ENCODE measurements at places on chromosomes 5 and 9.

- no peak for DNase-seq
Measured at GRCh38 chr9:6006749-6007057, 8.7 kb downstream of the RANBP6 start.

DNA sequence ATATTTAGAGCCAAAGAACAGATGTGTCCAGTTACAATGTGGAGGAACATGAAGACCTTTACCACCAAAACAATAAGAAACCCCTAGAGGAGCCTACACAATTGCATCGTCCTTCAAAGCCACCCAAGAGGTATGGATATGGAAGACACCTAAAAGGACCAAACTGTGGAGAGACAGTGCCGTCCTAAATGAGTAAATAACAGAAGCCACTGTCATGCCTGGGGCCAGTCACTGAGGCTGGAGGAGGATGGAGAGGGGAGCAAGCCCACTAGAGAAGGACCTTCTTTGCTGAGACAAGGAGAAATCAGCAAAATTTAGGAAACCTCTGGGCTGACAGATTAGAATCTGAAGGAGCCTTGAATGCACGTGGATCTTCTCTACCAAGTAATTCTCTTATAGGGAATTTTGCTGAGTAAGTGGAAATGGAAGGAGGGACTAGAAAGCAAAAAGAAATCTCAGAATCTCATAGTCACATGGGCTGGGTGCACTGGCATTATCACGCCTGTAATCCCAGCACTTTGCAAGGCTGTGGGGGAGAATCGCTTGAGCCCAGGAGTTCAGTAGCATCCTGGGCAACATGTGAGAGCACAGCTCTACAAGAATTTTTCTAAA is 27.6 kb downstream of the PLEKHG4B start:
- DNase-seq, result no peak

DNA sequence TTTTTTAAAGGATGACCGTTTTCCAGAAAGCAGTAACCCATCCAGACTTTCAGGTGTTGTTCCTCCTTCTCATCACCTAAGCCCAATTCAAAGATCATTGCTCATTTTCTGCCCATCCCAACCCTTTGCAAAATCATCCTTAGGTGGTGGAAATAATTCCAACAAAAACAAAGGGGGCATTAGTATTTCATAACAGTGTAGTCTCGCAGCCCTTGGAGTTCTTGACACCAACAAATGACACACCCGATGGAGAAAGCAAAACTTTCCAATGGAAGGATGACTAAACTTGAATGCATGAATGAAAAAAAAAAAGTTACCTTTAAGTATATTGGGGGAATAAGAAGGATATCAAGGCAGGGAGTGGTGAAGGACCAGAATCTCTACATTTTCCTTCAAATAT is 117.0 kb downstream of the PAPPA start:
- no peak for DNase-seq

DNA sequence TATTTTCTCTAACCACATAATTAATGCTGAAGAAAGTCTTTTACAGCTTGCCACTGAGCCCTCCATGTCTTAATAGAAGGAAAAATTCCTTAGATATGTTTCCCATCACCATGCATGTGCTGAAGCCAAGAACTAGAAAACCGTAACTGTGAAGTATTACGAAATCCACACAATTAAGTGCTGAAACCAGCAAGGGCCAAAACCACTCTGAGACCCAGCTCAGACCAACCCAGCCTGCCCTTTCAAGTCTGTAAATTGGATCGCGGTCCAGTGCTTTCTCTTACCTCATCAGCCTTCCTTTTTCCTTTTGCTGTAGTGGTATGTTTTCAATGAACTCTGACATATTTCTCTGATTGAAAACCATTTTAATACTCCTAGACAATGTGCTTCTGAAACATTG is 26.3 kb downstream of the SEMA5A start:
- no peak for DNase-seq

DNA sequence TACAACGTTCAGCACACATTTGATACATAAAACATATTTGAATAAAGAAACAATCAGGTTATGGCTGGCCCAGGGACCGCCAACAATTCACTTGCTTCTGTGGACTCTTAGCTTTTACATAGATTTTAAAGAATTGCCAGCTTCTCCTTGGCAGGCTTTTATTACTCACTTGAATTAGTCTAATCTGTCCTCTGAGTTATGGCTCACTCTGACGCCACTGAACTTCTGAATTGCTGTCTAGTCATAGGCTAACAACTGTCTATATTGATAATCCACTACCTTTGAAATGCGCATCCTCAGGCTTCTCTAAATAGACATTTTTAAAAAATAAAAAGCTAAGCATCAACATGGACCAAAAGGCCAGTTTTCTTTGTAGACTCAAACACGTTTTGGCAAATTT is 317.4 kb upstream of the SGCD start:
- no peak for DNase-seq

DNA sequence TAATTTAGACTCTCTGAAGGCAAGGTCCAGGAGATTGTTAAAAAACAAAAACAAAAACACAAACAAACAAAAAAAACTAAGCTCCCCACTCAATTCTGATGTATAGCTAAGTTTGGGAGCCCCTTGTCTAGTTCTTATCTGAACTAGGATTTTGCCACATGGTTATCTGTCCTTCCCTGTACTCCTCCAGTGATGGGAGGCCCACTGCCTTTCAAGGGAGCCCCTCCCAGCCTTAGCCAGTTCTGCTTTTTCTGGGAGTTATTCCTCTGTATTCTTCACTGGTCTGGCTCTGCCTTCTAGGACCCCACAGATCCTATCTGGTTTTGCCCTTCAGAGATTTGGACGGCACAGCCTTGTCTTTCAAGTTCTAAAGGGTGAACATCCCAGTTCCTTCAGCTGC is 2.1 kb upstream of the ALDH1B1 start:
- no peak for DNase-seq

- DNase-seq, result no peak
Measured at GRCh38 chr5:84436866-84437265, 52.2 kb upstream of the EDIL3 start.

GRCh38 chr5:35313291-35313690 is 83.0 kb upstream of the PRLR start:
- DNase-seq, result peak; percentile 81

- DNase-seq, result no peak
Measured at GRCh38 chr5:66467564-66467963, 128.6 kb upstream of the MAST4 start.

GRCh38 chr5:34483442-34484033 is 172.6 kb upstream of the RAI14 start:
- DNase-seq, result no peak

- no peak for DNase-seq
Measured at GRCh38 chr9:92639791-92640271, 30.1 kb downstream of the IPPK start.

- no peak for DNase-seq
Measured at GRCh38 chr9:82930116-82930515, 132.8 kb downstream of the RASEF start.

GRCh38 chr5:82952326-82952725 is 124.9 kb downstream of the TMEM167A start:
- DNase-seq, result no peak

- no peak for DNase-seq
Measured at GRCh38 chr5:146345240-146345577, 6.6 kb downstream of the POU4F3 start.

- DNase-seq, result no peak
Measured at GRCh38 chr5:54388409-54388808, 67.1 kb upstream of the HSPB3 start.

GRCh38 chr5:112174959-112175594 is 244.0 kb downstream of the EPB41L4A start:
- DNase-seq, result peak; percentile 58

GRCh38 chr5:166979307-166979895 is 1312.0 kb upstream of the WWC1 start:
- DNase-seq, result no peak

DNA sequence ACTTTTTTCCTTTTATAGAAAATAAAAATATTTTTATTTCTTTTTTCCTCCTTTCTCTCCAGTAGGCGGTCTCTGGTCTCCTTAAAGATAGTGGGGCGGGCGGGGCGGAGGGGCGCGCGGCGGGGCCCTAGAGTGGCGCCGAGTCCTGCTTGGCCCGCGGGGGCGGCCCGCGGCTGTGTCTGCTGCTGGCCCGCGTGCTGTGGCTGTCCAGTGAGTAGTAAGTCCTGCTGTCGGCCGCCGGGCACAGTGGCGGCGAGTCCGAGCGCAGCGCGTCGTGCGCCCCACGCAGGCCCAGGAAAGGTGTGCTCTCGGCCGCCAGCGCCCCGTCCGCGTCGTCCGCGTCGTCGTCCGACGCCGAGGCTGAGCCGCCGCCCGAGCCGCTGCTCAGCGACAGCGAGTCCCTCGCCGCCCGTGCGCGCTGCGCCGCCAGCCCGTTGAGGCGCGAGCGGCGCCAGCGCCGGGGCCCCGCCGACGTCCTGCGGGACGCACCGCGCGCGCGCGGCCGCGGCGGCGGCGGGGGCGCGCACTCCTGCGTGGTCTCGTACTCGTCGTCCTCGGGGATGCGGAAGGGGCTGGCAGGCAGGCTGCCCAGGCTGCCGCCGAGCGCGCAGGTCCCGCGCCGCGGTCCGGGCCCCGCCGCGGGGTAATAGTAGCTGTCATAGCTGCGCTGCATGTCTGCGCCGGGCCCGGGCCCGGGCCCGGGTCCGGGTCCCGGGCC is 52.3 kb downstream of the PSD2 start:
- no peak for DNase-seq
